8988T (cell line): ENCODE measurements at places on chromosomes 7 and 10.
A peak's percentile ranks its signal among the peaks of the same experiment; 100 is the strongest.

DNA sequence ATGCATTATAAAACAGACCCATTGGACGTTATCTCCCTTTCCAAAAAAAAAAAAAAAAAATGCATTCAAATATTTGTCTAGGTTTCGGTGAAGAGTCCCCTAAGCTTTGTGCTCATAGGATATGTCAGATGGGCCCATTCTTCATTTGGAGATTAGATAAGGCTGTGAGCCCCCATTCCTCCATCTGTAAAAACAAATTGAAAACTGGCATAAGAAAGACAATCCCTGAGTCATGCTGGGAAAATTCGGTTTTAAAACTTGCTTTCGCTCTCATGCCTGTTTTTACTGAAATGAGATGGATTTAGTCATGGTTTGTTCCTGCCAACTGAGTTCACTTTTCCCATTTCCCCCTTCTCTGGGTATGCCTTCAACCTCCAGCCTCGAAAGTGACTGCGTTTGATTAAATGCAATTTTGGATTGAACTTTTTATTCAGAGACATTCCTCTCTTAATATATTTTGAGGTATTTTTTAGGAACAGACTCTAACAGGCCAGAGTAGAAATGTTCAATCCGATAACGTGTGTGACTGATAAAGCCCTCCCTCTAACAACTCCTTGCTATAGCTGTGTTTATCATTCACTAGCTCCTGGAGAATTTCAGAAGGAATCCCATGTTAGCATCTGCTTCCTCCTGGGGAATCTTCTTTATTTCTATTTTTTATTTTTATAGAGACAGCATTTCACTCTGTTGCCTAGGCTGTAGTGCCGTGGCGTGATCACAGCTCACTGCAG, 190.9 kb upstream of the LYZL2 start:
- no peak for DNase-seq

DNA sequence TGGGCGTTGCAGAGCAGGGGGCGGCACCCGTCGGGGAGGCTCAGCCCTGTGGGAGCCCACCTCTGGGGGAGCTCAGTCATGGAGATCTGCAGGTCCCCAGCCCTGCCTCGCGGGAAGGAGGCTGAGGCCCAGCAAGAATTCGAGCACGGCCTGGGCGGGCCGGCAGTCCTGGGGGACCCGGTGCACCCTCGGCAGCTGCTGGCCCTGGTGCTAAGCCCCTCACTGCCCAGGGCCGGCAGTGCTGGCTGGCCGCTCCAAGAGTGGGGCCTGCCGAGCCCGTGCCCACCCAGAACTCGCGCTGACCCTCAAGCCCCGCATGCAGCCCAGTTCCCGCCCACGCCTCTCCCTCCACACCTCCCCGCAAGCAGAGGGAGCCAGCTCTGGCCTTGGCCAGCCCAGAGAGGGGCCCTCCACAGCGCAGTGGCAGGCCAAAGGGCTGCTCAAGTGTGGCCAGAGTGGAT, 76.2 kb downstream of the TMEM26 start:
- no peak for DNase-seq

DNA sequence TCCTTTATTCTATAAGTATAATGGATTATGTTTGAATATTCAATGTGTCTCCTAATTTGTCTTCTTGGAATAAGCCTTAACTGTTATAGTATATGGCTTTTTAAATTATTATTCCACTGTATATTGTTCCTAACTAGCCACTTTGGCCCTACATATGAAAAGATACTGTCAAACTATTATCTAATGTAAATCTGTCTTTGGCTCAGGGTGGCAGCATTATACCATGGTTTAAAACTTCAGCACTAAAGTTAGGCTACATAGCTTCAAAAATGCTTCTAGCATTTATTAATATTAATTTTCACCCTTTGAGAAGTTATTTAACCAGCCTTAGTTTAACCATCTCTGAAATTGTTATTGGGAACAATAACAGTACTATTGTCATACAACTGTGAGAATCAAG, 543.1 kb upstream of the MBL2 start:
- DNase-seq: no peak

- no peak for DNase-seq
Measured at GRCh38 chr7:67432536-67433234, 436.1 kb downstream of the TYW1 start.

- no peak for DNase-seq
Measured at GRCh38 chr10:124587811-124588211, 126.2 kb downstream of the LHPP start.

- DNase-seq: no peak
Measured at GRCh38 chr10:73838827-73839226, 27.4 kb upstream of the NDST2 start.

GRCh38 chr7:158074896-158075632, 512.6 kb downstream of the PTPRN2 start:
- no peak for DNase-seq

- DNase-seq: no peak
Measured at GRCh38 chr10:33571616-33572015, 237.1 kb upstream of the NRP1 start.

DNA sequence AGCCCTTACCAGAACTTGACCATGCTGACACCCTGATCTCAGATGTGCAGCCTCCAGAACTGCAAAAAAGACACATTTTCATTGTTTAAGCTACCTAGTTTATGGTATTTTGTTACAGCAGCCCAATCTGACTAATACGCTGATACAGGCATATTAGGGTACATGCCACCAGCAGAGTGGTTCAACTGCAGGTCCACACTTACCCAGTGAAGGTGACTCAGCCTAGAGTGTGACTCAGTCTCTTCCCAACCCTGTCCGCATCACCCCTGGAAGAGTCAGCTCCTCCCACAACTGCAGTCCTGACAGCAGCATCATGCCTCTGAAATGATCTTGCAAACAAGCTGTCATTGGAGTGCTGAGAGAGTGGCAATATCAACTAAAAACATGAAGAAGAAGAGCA, 30.8 kb upstream of the GOT1 start:
- DNase-seq: no peak

DNA sequence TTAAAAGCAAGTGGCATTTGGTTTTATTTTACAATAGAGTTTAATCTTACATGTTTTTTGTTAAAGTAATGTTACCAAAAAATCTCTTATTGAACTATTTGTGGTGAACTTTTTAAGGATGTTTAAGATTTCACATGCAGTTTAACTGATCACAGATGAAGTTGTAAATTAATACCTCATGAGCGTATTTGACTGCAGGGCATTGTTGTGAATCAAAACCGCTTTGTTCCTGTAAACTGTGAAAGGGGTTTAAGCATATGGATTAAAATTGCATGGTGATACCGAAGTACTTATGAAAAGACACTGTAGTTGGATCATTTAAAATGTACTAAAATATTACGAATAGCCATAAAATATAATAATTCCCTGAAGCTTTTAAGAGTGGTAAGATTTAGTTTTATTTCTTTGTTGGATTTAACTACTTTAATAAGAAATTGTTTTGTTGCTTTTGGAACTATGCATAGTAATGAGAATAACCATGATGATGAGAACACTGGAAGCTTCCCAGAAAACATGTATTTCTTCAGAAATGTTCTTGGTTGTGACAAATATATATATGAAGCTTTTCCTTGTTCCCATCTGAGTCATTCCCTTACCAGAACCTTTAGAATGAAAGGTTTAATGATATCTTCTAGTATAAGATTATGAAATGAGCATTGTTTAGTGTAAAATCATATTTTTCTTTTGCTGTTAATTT, 131.3 kb downstream of the ADK start:
- no peak for DNase-seq

DNA sequence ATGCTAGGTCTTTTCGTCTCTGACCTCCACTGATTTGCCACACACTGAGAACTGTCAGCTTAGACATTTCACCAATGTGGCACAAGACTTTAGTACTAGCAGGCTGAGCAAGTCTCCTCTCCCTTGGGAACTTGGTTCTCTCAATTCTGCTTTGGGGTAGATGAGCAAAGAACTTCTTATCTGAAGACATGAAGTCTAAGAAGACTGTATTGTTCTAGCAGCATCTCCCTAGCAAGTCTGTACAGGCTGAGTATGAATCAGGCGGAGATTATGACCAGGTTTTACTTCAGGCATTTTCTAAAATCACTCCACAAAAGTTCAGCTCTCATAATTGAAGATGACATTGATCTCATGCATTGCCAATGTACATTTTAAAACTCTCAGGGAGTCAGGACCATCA, 23.8 kb upstream of the STN1 start:
- DNase-seq: no peak

DNA sequence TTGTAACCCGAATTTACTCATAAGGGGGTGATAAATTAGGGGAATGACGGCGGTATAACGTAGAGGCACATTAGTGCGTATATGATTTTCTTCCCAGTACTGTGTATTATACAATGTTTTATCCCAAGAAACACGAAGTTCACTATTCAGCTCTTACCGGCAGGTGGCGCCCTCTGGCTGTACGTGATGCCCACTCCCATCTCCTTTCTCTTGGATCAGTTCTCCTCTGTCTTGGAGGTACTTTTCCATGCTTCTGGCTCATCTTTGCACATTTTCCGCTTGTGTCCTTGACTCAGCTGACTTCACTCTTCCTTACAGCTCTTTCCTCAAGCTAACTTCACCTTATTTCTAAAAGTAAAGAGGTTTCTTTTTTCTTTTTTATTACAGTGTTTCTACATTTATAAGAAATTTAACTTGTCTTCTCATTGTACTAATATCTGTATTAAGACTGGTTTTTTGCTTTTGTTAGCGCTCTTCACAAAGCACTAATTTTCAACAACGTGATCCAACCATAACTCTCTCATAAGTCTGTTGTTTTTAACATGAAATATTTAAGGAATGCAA, 21.3 kb downstream of the TMEM176B start:
- peak; percentile 14 for DNase-seq

DNA sequence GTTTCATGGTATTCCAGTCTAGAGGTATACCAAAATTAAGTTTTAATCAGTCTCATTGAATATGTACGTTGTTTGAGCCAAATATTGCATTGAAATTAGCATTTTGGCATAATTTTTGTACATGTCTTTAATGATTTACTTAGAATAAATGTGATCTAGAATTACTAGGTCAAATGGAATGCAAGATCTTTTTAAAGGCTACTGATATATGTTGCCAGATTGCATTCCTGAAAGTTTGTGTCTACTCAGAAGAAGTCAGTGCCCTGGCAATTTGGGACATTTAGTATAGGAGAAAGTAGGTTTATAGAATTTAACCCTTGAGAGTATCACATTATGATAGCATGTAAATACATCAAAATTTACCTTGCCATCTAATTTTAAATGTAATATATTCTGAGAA, 32.4 kb downstream of the KMT2E start:
- DNase-seq: no peak

- DNase-seq: no peak
Measured at GRCh38 chr10:122251459-122252255, 19.4 kb upstream of the BTBD16 start.

DNA sequence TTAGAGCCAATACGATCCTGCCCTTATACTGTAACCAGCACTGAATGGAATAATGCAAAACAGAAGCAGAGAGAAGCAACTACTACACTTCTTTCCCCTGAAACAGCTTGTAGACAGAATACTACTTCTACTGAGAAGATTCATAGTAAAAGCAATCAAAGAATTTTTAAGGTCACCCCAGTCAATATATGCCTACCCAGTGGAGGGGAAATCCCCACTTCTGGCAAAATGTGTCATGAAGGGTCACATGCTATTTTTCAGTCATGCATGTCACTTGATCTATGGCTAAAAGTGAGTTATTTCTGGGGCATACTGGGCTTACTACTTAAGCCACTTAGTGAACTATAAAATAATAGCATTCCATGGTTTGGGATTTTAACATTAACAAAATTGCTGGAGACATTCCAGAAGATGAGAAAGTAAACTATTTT, 25.6 kb downstream of the IRF5 start:
- no peak for DNase-seq
